M059J (cell line): ENCODE measurements at places on chromosomes 7 and 10. TPM values are rescaled to one million over a fixed set of nuclear protein-coding genes. Genes with fewer than 3 reads are reported as not detected.
A peak's percentile ranks its signal among the peaks of the same experiment; 100 is the strongest.

Gene COL26A1
- 0.12 TPM in 1 of 2 replicates, not detected in the other for total RNA-seq

DNA sequence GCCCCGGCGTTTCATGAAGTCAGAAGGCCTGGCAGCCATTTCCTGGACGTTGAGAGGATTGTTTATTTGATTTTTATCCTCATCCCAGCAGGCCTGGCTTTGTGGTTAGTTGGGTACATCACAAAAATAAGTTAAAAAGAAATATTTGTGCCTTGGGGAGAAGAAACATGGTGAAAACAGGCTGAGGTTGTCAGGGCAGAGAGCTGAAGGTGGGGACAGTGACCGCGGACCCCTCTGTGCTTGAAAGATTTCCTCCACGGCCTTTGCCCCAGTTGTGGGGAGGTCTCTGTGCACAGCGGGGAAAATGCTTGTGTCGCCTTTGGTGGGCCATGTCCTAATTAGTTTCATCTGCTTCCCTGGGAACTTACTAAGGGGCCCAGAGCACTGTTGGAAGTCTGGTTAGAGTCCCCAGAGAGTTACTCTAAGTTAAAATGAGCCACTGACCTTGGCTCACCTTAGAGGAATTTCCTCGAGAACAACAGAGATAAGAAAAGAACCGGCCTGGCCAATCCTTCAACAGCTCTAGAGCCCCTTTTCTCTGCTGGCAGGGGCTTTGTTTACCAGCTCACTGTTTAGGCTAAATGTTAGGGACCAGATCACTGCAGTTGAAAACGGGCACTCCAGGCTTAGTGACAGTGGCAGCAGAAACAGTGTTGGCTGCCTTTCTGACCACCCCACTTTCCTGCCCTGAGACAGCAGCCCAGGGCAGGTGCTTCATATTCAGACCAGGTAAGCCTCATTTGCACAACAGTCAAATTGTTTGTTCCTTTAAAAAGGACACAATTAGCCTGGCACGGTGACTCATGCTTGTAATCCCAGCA lies 37.9 kb downstream of the CRCP start:
- DNase-seq = peak; percentile 80

Gene FGFBP3
- 0.05 and 0.94 TPM in 2 replicates for total RNA-seq

DNA sequence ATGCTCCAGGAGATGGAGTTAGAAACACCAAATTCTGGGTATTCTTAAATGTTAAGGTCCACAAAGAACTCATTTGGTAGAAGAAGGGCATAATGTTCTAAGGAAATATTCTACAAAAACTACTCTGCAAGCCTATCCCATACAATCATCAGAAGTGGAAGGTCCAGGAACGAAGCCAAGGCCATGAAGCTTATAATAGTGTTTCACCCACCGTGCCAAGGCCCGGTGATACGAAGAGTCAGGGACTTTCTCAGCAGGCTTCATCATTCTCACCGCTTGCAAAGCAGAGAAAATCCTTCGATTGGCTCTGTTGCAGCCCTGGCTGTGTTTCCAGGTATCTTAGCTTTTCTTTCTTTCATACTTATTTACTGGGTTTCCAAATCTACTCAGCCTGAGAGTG lies 351.9 kb upstream of the CELF2 start:
- DNase-seq = no peak

Gene FRMPD2
- not detected in 2 replicates for total RNA-seq

Gene PRSS2
- not detected in 2 replicates for total RNA-seq

Gene SLC26A3
- not detected in 2 replicates for total RNA-seq

DNA sequence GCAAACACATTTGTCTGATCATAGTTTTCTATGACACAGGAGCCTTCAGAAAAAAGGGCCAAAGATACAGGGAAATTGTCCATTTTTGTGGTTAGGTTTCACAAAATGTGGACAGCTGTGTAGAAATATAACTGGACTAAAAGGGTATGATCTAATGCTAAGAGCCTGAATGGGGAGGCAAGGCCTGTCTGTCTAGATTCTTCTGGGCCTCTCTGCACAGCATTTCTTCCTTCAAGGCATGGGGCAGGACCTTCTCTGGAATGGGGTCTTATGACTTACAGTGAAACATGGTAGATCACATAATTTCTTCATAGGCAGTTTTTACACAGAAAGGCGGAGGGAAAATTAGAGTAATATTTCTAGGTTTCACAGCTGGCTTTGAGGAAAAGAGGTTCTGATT lies 795.7 kb downstream of the GRID1 start:
- no peak for DNase-seq

Gene EPHB6
- total RNA-seq = 0.02 TPM in 1 of 2 replicates, not detected in the other

DNA sequence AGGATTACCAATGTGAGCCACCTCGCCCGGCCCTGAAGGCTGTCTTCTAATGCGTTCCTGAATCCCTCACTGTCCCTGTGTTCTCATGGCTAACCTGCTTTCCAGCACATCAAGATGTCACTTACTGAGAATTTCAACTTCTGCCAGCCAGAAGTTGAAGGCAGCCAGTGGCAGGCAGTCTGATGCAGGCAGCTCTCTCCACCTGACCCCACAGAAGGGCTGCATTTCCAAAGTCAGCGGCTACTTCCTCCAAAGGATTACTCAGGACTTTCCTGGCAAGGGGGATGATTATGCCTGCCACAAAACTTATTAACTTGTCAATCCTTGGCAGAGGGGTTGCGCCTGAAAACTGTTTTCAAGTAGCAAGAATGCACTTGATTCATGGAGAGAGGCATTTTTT lies 1219.4 kb downstream of the TYW1 start:
- DNase-seq = peak; percentile 81

GRCh38 chr7:117124591-117125220 lies 171.4 kb downstream of the ST7 start:
- DNase-seq = peak; percentile 99

DNA sequence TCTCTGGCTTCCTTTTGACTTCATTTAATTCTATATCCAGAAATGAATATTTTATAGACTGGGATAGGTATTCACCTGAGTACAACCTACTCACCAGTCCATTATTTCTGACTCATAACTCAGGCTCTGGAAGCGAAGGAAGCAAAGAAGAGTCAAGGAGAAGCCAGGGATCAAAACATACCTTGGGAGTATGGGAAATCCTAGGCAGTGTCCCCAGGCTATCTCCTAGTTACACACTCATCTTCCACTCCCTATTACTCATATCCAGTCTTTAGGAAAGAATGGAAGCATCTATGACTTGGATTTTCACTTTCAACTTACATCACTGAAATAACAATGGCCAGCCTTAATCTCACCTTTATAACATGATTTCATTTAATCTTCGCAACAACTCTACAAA lies 40.9 kb upstream of the ELAPOR2 start:
- DNase-seq = no peak

- no peak for DNase-seq
Measured at GRCh38 chr7:52209614-52210013, 825.8 kb upstream of the POM121L12 start.

- no peak for DNase-seq
Measured at GRCh38 chr7:142349670-142350405, 92.0 kb upstream of the PRSS58 start.

Gene TWIST1
- total RNA-seq = 15.0 and 24.0 TPM in 2 replicates

Gene LBX1
- not detected in 2 replicates for total RNA-seq

Gene MRPS33
- 12.1 and 53.0 TPM in 2 replicates for total RNA-seq

DNA sequence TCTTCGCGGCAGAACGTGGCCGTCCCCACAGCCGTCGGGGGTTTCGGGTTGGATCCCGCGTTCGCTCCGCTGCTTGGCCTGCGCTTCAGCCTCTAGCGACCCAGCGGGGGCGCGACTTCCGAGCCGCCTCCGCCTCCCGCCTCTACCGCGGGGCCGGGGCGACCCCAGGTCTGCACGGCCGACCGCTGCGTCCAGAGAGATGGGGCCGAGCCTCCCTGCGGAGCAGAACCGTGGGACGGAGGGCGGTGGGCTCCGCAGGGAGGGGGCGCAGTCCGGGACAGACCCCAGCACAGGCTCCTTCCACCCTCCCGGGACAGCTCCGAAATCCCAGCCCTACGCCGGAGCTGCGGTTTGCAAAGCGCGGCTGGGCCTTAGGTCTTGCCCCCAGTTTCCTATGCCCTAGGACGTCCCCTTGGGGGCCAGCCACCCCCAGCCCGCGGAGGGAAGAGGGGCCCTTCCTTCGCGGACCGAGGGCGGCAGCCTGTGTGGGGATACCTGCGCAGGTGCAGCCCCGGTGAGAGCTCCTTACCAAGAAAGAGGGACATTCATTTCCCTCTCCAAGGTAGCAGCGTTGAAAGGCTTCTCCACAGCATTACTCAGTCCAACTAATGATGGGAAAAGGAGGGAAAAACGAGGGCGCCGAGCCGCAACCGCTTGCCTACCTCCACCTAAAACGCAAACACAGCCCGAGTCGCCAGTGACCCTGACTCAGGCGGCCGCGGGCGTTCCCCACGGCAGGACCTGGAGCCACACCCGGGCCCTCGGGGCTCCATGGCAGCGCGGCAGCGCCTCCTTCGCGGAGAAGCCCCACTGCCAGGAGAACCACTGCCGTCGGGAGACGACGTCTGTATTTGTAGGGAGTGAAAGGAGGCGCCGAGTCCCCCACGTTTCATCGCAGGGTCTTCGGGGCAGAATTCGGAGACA lies 115.7 kb downstream of the BMS1 start:
- no peak for DNase-seq

DNA sequence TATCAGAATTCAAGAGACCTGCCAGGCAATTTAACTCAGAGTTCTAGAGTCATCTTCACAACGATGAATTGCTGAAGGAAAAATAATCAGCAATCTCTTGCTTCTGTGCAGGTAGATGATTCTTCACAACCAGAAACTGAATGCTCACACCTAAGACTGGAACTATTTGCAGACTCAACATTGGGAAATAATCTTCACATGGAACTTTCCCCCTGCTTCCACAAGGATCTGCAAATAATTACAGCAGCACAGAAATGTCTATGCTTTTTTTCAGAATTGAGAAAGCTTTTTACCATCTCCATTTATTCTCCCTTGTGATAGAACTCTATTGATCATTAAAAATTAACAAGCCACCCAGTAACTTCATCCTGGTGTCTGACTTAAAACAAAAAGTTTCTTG lies 282.8 kb downstream of the AHR start:
- DNase-seq = no peak

DNA sequence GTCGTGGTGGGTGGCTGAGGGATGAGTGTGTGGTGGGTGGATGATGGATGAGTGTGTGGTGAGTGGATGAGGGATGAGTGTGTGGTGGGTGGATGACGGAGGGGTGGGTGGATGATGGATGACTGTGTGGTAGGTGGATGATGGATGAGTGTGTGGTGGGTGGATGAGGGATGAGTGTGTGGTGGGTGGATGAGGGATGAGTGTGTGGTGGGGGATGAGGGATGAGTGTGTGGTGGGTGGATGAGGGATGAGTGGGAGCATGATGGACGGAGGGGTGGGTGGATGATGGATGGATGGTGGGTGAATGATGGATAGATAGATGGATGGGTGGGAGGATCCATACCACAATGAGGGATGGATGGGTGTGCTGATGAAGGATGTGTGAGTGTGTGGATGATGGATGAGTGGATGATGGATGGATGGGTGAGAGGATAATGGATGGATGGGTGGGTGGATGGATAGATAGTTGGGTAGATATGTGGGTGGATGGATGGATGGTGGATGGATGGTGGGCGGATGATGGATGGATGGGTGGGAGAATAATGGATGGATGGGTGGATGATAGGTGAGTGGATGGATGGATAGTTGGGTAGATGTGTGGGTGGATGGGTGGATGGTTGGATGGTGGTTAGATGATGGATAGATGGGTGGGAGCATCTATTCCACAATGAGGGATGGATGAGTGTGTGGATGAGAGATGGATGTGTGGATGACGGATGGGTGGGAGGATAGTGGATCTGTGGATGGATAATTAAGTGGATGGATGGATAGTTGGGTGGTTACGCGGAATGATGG lies 266.8 kb downstream of the CELF2 start:
- no peak for DNase-seq

Gene SPDYE6
- total RNA-seq = not detected in 2 replicates

Gene MMD2
- total RNA-seq = not detected in 2 replicates

GRCh38 chr10:80454513-80455460 lies 677 bp downstream of the TSPAN14 start:
- DNase-seq = peak; percentile 50

Gene BHLHA15
- not detected in 2 replicates for total RNA-seq

GRCh38 chr7:140661124-140661523 lies 11.6 kb upstream of the ADCK2 start:
- peak; percentile 11 for DNase-seq

Gene TRA2A
- 27.5 and 31.6 TPM in 2 replicates for total RNA-seq

Gene NFE2L3
- 38.2 and 51.3 TPM in 2 replicates for total RNA-seq

Gene CUL1
- 46.3 and 51.6 TPM in 2 replicates for total RNA-seq

Gene PITX3
- total RNA-seq = not detected in 2 replicates
